ENCODE measurements at places on chromosomes 3 and 15.

GRCh38 chr3:69568951-69569350, 170.3 kb upstream of the MITF start:
- DNase-seq: no peak

- no peak for DNase-seq
Measured at GRCh38 chr3:78003090-78003489, 963.2 kb downstream of the ROBO2 start.

DNA sequence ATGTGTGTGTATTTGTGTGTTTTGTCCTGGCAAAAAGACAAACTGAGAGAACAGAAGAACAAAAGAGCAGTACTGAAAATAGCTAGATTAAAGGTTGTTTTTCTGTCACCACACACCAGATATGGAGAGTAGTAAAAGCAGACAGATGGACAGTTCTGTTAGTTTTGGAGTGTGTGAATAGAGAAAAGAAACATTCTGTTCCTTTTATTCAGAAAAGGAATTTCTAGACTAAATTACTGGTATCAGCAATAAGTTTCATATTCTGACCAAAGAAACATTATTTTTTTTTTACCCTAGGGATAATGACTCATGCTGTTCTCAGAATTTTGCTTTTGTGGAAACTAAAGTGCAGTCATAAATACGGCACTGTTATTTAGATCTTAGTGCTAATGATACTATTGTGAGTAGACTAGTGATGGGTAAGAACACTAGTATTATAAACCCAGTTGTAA, 32.9 kb downstream of the PIK3CA start:
- DNase-seq: no peak

- no peak for DNase-seq
Measured at GRCh38 chr15:38414357-38414756, 39.6 kb upstream of the FAM98B start.

DNA sequence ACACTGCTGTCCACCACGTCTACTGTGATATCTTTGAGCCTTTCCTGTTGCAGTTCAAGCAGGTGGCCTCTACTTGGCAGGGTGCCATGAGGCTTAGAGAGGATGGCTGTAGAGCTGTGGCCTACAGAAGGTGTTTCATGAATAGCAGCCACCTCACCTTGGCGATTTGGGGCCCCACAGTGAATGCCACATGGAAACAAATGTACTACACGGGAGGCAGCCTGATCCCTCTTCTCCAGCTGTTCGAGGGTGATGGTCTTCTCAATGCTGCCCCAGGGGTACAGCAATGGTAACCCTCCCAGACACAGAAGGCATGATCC, 70.7 kb downstream of the FAM43A start:
- DNase-seq: no peak

Data from retina (tissue), 1 donor.